NCI-H446 (cell line): ENCODE measurements at places on chromosomes 1 and 21.

DNA sequence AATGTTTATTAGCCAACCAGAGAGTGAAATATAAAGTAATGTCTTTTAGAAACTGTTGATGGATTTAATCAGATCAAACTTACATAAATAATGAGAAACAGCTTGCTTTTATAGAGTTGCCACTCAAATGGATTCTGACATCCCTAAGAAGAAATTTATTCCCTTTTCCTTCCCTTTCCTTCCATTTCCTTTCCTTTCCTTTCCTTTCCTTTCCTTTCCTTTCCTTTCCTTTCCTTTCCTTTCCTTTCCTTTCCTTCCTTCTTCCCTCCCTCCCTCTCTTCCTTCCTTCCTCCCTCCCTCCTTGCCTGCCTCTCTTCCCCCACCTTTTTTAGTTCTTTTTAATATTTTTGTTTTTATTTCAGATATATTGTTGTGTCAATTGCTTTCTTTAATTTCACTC, 27.3 kb downstream of the PRRX1 start:
- DNase-seq, result no peak

GRCh38 chr1:57987523-57987922, 559.0 kb downstream of the OMA1 start:
- DNase-seq, result no peak

DNA sequence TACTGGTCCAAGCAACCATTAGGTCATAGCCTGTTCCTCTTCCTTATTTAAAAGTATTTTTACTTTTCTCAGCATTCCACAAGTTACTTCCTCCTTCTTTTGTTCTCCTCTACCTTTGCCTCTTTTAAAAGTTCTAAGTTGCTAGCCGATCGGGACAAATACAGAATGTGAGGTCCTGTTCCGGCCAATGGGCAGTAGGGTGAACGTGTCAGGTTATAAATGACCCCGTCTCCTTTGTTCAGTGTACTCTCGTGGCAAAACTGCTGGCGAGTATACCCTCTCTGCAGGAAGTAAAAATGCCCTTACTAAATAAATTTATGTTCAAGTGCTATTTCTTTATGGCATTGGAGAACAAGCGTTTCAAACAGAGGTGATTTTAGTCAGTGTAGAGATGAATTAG, 2.5 kb downstream of the ADCY10 start:
- DNase-seq, result no peak

DNA sequence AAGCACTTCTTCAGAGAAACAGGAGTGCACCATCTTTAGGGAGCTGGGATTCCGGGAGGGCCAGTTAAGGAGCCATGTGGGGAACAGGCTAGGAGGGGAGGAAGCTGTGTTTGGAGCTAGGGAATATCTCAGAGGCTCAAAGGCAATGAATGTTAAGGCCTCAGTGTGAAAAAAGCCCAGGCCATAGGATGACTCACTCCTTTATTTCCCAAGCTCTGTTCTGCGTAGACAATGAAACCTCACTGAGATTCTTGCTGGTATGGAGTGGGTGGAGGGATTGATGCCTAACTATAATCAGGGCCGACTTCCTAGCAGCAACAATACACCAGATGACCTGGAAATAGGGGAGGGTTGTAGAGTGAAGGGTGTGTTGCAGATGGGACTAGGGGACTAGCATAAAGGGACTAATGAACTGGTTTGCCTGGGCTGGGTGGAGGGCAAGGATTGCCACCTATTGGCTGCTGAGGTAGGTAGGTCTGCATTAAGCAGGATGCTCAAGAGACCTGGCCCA, 2.1 kb downstream of the GNAT2 start:
- no peak for DNase-seq

GRCh38 chr1:214970016-214970415, 112.5 kb upstream of the KCNK2 start:
- no peak for DNase-seq

- no peak for DNase-seq
These were observed 15.0 kb upstream of the FAAP20 start for GRCh38 chr1:2209400-2210083.
